ENCODE measurements at places on chromosomes 7 and 10. TPM values are rescaled to one million over a fixed set of nuclear protein-coding genes. Genes with fewer than 3 reads are reported as not detected.
A peak's percentile ranks its signal among the peaks of the same experiment; 100 is the strongest.

DNA sequence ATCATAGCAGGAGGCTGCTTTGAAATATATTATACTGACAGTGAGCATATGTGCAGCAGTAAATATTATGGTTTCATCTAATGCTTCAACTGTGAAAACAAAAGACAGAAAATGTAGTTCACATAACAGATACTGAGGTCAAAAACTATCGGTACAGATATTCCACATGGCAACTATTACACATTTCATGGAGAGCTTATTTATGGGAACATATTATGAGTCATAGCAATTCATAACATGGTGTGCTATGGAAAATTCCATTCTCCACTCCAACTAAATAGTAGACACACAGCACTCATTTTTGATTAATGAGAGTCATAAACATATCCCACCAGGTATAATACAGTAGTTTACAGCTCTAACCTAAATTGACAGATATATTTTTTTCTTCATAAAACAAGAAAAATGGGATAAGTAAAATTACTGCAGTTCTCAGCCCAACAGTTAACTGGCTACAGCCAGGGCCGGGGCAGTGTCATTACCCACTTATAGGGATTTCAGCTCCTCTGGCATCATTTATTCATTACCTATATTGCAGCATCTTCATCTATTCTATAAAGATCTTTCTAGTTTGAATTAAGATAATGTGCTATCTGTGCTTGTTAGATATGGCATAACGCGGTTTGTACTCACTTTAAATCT, 475.6 kb upstream of the KLF6 start:
- no peak overlapping the region for H3K4me3 ChIP-seq
- no peaks in the 10 kb centered on the region for H3K27me3 ChIP-seq
- peaks cover 8% of the 10 kb centered on the region for H3K4me1 ChIP-seq
- peak; percentile 96 for DNase-seq
- peak overlapping the region; percentile 44 for H3K27ac ChIP-seq

DNA sequence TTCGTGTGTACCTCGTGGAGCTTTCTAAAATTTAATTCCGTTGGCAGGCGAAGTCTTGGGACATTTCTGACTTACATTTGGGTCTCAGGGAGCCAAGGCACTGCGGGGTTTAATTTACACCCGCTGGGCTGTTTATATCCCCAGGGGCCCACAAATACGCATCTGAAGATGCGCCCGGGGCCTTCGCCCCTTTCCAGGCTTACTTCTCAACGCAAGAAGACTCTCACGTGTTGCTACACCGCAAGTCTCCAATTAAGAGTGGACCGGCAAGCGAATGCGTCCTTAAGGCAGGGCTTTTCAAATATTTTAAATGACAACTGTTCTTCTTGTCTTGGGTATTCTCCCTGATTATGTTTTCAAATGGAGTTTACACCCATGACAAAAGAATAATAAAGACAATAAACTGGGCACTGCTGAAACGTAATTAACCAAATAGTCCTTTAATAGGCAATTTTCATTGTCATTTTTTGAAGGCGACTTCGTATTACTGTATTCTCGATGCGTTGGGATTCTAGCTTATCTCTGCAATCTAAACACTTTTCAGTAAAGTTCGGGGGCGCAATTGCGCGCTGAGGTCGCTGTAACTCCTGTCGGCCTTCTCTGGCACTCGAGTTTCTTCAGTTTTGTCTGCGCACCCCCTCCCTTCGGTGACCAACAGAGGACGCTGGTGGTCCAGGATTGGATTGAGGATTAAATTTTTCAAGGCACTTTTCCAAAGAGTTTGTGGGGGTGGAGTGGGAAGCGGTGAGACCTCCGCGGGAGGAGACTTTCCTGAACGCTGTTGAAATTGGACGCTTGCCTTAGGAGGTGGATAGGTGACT, 837 bp upstream of the IGFBP3 start:
- peak; percentile 78 for DNase-seq
- H3K4me3 ChIP-seq: no peak overlapping the region
- no peak overlapping the region for H3K27ac ChIP-seq
- H3K4me1 ChIP-seq: peaks cover 28% of the 10 kb centered on the region
- H3K27me3 ChIP-seq: peaks cover 56% of the 10 kb centered on the region
- no peaks in the 10 kb centered on the region for H3K36me3 ChIP-seq

- no peak for DNase-seq
- H3K27me3 ChIP-seq: no peaks in the 10 kb centered on the region
- H3K4me1 ChIP-seq: peaks cover 9% of the 10 kb centered on the region
Observed at GRCh38 chr10:88062385-88062784, 199.0 kb downstream of the PTEN start.

GRCh38 chr7:75072981-75073283, 670 bp downstream of the RCC1L start:
- DNase-seq: peak; percentile 61
- H3K36me3 ChIP-seq: peaks cover 2% of the 10 kb centered on the region

- no peak for DNase-seq
- H3K4me3 ChIP-seq: no peak overlapping the region
- peaks cover 2% of the 10 kb centered on the region for H3K27me3 ChIP-seq
- no peak overlapping the region for H3K27ac ChIP-seq
Observed at GRCh38 chr7:155343661-155344121, 46.0 kb downstream of the INSIG1 start.

DNA sequence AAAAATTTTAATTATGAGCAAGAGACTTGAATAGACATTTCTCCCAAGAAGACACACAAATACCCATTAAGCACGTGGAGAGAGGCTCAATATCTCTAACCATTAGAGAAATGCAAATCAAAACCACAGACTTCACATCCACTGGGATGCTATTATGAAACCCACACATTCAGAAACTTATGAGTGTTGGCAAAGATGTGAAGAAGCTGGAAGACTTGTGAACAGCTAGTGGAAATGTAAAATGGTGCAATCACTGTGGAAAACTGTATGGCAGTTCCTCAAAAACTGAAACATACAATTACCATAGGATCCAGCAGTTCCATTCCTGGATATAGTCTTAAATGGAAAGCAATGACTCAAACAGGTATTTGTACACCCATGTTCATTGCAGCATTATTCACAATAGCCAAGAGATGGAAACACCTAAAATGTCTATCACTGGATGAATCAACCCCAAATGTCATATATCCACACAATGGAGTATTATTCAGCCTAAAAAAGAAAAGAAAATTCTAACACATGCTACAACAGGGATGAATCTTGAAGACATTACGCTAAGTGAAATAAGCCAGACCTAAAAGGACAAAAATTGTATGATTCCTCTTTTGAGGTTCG, 53.5 kb upstream of the FRMD4A start:
- no peak for DNase-seq
- H3K36me3 ChIP-seq: no peaks in the 10 kb centered on the region
- H3K27ac ChIP-seq: no peak overlapping the region
- H3K4me3 ChIP-seq: no peak overlapping the region
- peaks cover 7% of the 10 kb centered on the region for H3K27me3 ChIP-seq

DNA sequence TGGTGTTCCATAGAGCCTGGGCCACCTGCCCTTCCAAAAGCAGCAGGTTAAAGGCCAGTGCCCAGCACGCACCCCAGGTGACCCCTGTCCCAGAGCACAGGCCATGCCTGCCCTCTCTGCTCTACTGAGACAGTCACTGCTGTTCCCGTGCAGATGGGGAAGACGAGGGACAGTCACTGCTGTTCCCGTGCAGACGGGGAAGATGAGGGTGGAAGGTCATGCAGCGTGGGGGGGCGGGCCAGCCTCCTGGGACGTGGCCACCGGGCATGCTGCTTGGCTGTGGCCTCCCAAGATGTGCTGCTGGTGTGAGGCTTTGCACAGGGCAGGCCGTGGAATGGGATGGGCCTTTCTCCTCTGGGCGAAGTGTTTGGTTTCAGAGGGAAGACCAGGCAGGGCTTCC, 18.4 kb downstream of the LRRC27 start:
- no peaks in the 10 kb centered on the region for H3K4me1 ChIP-seq
- H3K36me3 ChIP-seq: no peaks in the 10 kb centered on the region
- H3K27me3 ChIP-seq: no peaks in the 10 kb centered on the region
- no peak for DNase-seq

DNA sequence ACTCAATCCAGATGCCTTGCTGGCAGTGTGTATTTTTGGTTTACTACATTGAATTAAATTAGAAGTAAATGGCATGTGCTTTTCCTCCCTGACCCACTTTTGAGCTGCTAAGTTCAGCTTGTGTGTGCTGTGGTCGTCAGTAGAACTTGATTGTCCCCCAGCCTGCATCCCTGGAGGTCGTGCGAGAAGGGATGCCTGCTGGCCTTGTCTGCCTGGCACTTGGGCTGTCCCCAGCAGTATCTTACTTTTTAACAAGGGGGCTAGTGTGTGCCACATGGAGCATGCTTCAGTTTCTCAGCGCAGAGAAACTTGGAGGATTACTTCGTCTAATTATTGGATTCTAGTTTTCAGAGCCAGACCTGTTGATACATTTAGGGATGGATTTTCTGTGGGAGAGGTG, 80.2 kb downstream of the ADCY1 start:
- no peak for DNase-seq
- H3K36me3 ChIP-seq: no peaks in the 10 kb centered on the region
- no peak overlapping the region for H3K27ac ChIP-seq
- H3K4me3 ChIP-seq: no peak overlapping the region
- no peaks in the 10 kb centered on the region for H3K27me3 ChIP-seq

GRCh38 chr7:15778191-15778590, 91.7 kb upstream of the MEOX2 start:
- H3K36me3 ChIP-seq: no peaks in the 10 kb centered on the region
- H3K4me1 ChIP-seq: no peaks in the 10 kb centered on the region
- H3K27me3 ChIP-seq: no peaks in the 10 kb centered on the region
- DNase-seq: peak; percentile 15
- no peak overlapping the region for H3K4me3 ChIP-seq
- H3K27ac ChIP-seq: no peak overlapping the region

DNA sequence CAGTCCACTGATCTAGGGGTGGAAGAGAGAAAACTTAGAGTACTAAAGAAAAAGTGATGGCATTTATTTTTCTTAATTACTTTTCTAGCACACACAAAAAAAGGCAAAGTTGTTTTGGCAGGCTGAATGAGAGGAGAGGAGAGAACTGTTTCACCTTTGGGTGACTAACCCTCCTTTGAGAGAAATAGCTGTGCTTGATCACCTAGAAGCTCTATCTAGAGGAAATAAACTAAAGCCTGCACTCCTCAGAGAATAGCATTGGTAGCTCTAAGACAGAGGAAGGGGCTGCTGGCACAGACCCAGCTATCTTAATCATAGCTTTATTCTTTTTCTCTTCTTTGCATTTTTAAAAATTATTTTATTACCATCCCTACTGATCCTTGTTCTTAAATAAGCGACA, 6.3 kb downstream of the TMEM243 start:
- H3K4me3 ChIP-seq: no peak overlapping the region
- no peak for DNase-seq
- peaks cover 4% of the 10 kb centered on the region for H3K4me1 ChIP-seq
- H3K36me3 ChIP-seq: no peaks in the 10 kb centered on the region
- no peak overlapping the region for H3K27ac ChIP-seq
- no peaks in the 10 kb centered on the region for H3K27me3 ChIP-seq

DNA sequence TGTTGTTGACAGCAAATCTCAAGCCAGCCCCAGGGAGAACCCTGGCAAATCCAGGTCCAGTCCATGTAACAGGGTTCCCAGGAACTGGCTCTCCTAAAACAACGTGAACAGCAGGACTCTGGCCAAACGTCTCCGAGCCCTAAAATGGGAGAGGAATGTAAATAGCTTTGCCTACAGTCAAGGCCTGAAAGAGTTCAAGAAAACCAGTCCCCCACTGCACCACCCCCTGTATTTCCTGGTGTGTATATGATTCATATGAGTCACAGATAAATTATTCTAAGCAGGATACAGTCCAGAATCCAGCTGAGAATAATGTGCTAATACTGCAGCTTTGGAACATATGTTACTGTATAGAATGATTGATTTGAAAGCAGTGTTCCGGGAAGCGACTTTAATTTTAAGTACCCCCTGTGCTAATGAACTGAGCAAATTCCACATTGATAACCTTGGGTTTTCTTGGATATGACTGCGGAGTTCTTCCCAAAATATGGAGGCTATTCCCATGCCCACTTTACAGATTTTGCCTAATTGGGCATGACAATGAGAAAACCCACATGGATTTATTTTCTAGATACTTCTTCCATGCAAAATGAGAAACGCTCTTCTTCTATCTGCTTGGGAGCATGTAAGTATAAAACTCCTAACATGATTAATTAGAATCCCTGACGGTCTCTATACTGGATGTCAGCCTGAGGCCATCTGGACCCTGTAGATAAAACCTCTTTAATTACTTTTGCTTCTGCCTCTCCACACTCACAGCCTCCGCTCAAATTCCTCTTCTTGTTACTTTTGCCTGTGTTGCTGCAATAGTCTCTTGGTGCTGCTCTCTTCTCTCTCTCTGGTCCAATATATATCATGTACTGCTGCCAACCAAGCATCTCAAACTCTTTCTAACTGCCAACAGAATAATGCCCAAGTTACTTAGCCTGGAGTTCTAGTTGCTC, 50.2 kb downstream of the LAMB4 start:
- H3K4me1 ChIP-seq: peaks cover 40% of the 10 kb centered on the region
- peak; percentile 87 for DNase-seq
- H3K4me3 ChIP-seq: no peak overlapping the region
- H3K27ac ChIP-seq: peak overlapping the region; percentile 92
- H3K36me3 ChIP-seq: no peaks in the 10 kb centered on the region

DNA sequence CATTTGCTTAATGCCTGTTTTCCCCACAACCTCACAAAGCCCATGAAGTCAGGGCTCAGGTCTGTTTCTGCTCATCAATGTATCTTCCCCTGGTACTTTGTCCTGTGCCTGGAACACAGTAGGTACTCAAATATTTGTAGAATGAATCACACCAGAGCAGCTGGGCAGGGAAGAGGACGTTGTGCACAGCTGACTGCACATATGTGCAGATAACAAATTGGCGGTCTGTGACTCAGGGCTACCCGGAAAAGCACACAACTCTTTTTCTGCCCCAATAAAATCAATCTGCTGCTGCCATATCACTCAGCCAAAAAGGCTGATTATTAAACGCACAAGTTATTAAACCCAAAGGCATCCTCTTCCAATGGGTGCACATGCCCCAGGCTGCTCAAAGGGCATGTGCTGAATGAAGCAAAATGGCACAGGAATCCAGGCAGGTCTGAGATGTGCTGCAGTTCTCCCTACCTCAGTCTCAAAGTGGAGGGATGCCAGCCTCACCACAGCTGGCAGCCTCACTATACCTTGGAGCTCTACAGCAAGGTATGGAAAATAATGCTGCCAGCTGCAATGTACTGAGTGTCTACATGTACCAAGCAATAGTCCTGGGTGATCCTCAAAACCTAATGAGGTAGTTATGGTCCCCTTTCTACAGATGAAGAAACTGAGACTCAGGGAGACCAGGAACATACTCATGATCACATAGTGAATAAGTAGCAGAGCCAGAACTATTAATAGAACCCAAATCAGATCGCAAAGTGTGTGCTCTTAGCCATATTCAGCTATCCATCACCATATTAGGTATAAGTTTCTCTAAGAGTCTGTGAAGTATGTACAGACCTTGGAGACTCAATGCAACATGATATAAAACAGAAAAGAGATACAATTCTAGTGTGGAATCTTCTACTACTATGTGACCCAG, 43.4 kb downstream of the SORBS1 start:
- peak; percentile 82 for DNase-seq
- peaks cover 52% of the 10 kb centered on the region for H3K4me1 ChIP-seq
- H3K27me3 ChIP-seq: no peaks in the 10 kb centered on the region
- no peaks in the 10 kb centered on the region for H3K36me3 ChIP-seq
- H3K27ac ChIP-seq: peak overlapping the region; percentile 77

BCAP29 gene
- total RNA-seq: 175 TPM

UPF2 gene
- 27.7 TPM for total RNA-seq

Measured in endothelial cell of umbilical vein (primary cell).